Eye (tissue), 1 donor: ENCODE measurements at places on chromosomes 16 and 17.

GRCh38 chr17:13462146-13462545 lies 139.6 kb downstream of the HS3ST3A1 start:
- no peak for DNase-seq

GRCh38 chr17:45170931-45171337 lies 9.3 kb downstream of the HEXIM2 start:
- DNase-seq: peak; percentile 61

GRCh38 chr16:65789161-65789945 lies 577.1 kb upstream of the CDH5 start:
- DNase-seq: no peak

DNA sequence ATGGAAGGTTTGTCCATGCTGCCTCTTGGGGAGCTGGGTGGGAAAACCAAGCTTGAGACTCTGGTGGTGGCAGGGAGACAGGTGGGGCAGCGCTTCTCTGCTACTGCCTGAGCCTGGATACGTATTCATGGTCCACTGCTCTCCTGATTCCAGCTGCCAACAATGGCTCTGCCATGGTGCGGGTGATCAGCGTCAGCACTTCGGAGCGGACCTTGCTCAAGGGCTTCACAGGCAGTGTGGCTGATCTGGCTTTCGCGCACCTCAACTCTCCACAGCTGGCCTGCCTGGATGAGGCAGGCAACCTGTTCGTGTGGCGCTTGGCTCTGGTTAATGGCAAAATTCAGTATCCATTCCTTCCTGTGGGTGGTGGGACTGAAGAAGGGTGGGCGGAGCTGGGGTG lies 4.2 kb downstream of the EDC4 start:
- DNase-seq: no peak

GRCh38 chr16:50525716-50526115 lies 22.5 kb upstream of the NKD1 start:
- no peak for DNase-seq

- peak; percentile 45 for DNase-seq
These were observed 99.8 kb downstream of the NLK start for GRCh38 chr17:28142305-28142704.

- DNase-seq: peak; percentile 67
These were observed 29.0 kb downstream of the ZNF750 start for GRCh38 chr17:82810644-82811430.

GRCh38 chr17:964876-965275 lies 14.7 kb downstream of the NXN start:
- peak; percentile 76 for DNase-seq

DNA sequence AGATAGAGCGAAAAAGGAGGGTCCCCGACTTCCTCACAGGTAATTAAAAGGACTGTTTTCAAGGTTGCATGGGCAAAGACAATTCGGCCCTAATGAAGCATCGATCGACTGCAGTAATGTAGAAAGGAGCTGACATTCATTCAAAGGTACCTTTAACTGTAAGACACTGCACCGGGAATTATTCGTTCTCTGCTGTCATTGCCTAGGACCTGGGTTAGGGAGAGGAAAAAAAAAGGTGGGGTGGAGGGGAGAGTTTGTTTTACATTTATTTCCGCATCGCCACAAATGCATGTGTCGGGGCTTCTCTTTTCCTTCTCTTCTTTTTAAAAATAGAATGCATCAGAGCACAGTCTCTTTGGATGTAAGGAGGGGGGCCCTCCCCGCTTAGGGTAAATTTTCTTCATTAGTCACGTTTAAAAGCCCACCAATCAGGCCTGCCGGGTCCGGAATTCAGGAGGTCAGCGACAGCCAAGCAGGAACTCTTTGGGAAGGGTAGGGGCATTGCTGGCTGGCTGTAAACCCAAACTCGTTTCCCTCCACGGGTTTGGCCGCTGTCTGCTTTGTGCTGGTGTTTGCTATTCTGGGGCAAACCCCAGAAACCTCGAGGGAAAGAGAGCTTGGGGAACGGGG lies 496.2 kb upstream of the ZFHX3 start:
- DNase-seq: peak; percentile 74

- DNase-seq: no peak
These were observed 21.1 kb upstream of the PHF12 start for GRCh38 chr17:28972437-28972836.

- no peak for DNase-seq
These were observed 4.9 kb downstream of the INO80E start for GRCh38 chr16:30000735-30001631.

GRCh38 chr16:53817812-53818550 lies 114.0 kb downstream of the FTO start:
- DNase-seq: no peak

DNA sequence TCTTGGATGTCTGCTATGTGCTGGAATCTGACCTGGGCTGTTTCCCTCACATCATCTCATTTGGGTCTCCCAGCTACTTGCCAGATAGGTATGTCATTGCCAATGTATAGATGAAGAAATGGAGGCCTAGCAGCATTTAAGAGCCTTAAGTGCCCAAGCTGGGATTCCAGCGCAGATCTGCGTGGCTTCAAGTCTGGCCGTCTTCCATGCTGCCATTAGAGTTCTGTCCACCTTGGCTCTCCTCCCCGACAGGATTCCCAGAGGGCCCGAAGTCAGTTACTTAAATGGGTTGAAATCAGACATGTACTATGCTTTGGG lies 33.0 kb upstream of the CCR7 start:
- DNase-seq: no peak

DNA sequence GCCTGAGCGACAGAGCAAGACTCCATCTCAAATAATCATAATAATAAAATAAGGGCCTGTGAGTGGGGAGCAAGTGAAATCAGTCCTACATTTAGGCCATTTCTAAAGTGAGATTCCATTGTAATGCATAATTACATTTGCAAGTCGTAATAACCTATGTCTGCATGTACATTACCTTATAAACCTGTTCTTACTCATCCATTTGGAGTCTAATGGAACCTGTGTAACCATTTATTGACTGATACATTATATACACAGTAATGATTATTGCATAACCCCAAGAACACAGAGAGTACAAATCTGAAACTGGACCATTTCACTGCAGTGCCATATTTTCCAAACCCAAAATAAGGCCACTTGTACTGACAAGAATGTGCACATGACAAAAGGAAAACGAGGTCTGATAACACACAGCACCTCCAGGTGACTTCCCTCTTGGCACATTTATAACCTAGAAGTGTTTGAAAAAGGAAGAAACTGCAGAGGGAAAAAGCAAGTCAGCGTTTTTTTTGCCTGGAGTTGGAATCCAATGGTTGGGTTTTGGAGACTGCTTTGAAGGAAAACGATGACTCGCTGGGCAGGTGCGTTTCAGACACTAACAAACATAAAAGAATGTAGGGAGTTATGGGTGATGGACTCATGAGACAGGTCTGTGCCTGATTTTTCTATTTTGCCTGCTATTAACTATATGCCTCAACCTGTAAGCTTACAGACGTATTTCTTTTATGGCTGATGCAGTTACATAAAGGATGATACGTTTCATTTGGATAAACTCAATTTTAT lies 63.6 kb upstream of the KIFC3 start:
- no peak for DNase-seq

- no peak for DNase-seq
These were observed 601 bp downstream of the CDH15 start for GRCh38 chr16:89172171-89172527.

- DNase-seq: peak; percentile 83
These were observed 558 bp upstream of the ZFHX3 start for GRCh38 chr16:73048292-73049080.

- no peak for DNase-seq
These were observed 49.2 kb downstream of the CRISPLD2 start for GRCh38 chr16:84868829-84869472.

- DNase-seq: no peak
These were observed 42.6 kb upstream of the ATF7IP2 start for GRCh38 chr16:10343124-10343760.
